ENCODE measurements at places on chromosomes 7 and 10.

DNA sequence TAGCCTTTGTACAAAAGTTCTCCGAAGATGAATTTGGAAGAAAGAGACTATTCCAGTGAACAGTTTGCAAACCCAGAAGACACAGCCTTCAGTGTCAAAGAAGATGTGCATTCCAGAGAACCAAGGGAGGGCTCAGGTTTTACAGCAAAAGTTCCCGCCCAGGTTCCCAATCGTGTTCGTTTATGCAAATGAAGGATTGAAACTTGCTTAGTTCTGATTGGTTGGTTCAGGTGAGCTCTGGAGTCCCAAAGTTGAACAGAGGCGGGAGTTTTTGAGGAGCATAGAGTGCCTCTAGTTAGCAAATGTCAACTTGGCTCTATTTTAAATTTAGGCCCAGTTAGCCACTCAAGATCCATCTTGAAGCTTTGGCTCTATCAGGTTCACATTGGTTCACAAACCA lies 51.3 kb downstream of the TMEM270 start:
- no peak for DNase-seq

- no peak for DNase-seq
Measured at GRCh38 chr7:111333010-111333409, 229.3 kb downstream of the IMMP2L start.

GRCh38 chr7:97798046-97799019 lies 66.4 kb downstream of the TAC1 start:
- DNase-seq, result no peak

DNA sequence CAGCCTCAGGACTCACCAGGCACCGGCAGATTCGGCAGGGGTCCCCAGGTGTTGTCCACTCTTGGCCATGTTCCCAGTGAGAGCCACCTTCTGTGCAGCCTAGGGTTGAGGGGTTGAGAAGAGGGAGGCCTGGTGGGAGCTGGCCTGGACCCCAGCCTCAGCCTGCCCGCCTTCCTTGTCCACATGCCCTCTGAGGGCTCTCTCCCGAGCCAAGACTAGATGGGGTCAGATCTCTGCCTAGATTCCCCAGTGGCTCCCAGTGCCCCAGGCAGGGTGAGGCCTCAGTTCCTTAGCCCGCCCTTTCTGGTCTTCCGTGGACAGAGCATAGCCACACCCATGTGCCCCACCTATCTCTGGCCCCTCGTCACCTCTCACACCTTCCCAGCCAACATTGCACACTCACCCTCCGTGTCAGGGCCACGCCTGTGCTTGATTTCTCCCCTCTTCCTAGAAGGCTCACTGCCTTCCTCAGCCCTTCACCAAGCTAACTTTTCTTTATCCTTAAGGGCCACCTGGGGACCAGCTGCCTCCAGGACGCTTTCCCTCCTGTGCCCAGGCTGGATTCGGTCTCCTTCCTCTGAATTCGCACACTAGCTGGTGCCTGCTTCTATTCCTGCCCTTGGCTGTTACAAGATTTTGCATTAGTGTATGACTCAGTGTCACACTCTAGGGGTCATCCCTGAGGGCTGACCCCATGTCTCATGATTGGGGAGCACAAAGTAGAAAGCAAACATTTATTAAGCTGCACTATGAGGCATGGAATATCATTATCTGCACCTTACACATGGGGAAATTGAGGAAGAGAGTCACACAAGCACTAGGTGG lies 7.5 kb downstream of the KCP start:
- DNase-seq, result no peak

GRCh38 chr10:34644224-34644623 lies 170.9 kb downstream of the PARD3 start:
- no peak for DNase-seq

- DNase-seq, result no peak
Measured at GRCh38 chr10:114726820-114727271, 68.8 kb upstream of the ABLIM1 start.

- no peak for DNase-seq
Measured at GRCh38 chr7:70361821-70362220, 763.5 kb downstream of the AUTS2 start.

DNA sequence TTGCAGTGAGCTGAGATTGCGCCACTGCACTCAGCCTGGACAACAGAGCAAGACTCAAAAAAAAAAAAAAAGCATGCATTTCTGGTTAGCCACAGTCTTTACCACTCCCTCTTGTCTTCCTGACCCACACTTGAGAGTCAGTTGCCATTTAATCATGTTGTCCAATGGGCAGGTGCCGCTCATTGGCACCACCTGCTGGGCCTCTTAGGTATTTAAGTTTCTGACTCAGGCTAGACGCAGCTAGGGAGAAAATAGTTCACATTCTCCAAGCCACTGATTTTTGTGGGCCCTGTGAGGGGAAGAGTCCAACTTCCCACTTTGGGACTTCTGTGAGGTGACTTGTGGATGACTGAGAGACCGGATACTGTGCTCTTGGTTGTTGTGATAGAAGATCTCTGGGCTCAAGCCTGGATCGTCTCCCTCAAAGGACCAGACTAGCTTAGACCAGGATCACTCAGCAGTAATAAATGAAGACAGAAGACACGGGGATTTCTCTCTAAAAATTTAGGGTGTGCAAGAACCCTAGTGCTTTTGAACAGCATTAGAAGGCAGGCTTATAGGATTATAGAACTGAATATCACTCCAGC lies 26.8 kb upstream of the SORCS3 start:
- no peak for DNase-seq

DNA sequence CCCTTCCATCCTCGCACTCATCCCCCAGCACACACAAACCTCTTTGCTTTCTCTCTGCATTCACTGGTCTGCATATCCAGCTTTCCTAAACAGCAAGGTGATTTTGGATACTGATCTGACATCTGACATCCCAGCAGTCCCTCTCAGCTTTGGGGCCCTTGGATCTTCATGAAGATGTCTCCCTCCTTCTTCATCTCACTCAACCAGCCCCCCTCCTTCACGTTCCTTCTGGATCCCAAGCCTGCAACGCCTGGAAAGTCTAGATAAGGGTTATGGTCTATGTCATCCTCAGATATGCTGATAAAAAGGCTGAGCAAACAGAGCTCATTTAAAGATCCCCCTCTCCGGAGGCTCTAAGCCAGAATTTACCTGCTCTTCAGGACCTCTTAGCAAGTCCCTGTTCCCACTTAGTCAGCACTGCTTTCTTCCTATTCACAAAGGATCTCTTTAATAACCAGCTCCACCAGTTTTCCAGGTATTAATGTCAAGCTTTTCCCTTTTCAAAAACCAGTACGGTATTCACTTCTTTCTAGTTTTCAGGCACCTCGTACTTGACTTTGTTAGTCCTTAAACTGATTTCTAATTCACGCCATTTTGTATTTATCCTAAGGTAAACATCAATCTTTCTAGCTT lies 38.9 kb downstream of the CREB3L2 start:
- DNase-seq, result no peak

DNA sequence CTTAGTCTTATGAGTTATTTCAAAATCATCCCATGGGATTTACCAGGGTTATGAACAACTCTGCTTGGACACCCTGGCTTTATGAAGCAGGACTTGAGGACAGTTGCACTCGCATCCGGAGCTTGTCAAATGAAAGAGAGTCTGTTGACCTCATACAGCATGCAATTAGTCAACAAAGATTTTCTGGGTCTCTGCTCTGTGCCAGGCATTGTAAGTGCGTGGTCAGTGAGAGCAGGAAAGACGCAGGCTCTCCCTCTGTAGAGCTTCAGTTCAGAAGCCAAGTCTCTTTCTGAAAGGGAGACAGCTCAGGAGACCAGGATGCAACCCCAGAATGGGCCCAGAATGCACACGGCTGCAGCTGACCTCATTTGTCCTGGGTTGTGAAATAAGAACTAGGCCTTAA lies 45.5 kb upstream of the DMBT1 start:
- DNase-seq, result no peak

DNA sequence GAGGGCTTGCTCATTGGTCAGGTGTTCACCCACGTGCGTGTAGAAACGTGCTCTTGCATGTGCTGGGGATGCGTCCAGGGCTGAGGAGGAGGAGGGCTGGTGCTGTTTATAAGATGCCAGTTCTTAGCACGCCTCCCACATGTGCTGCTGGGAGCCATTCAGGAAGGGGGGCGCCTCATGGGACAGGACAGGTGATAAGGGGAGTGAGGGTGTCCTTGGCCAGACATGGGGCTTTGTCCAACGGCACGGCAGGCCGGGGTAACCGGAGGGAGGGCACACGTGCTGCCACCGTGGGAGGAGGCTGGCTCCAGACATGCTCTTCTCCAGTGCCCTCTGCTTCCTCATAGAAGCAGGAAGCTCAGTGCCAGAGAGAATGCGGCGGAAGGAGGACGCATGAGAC lies 150.0 kb downstream of the ZMYND11 start:
- no peak for DNase-seq

- DNase-seq, result no peak
Measured at GRCh38 chr7:85708221-85708620, 521.4 kb upstream of the SEMA3D start.

DNA sequence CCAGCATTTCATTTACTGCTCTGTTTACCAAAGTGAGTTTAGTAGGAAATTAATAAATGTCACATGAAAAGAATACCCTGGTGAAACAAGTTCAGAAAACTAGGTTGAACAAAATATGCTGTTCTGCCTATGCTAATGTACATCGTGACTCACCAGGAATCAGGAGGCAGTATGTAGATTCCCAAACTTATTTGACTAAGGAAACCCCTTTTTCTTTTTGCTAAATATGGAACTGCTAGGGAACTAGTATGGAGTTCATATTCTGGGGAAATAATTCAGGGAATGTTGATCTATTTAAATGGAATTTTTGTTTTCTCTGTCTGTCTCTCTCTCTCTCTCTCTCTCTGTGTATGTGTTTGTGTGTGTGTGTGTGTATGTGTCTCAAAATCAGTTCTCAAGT lies 49.9 kb upstream of the EXOC4 start:
- DNase-seq, result no peak

Data from NCI-H2081 treated with DMSO at 0.1 percent for 48 hours (cell line).